ENCODE measurements at places on chromosomes 11 and 22. TPM values are rescaled to one million over a fixed set of nuclear protein-coding genes. Genes with fewer than 3 reads are reported as not detected.

The KRTAP5-11 gene
- total RNA-seq = not detected

The PRR33 gene
- not detected for total RNA-seq

The USP2 gene
- total RNA-seq = 0.33 TPM

The ZBTB16 gene
- total RNA-seq = under 0.01 TPM

The APOBEC3A gene
- total RNA-seq = not detected

The BTG4 gene
- not detected for total RNA-seq

The ART1 gene
- not detected for total RNA-seq

The OR51I1 gene
- total RNA-seq = not detected

The DGAT2 gene
- total RNA-seq = 2.3 TPM

The IGSF22 gene
- total RNA-seq = not detected

The BRSK2 gene
- total RNA-seq = 0.46 TPM

The MS4A6A gene
- total RNA-seq = not detected

The OR6T1 gene
- not detected for total RNA-seq

The IGLL1 gene
- total RNA-seq = not detected

The IRAG1 gene
- total RNA-seq = 69.0 TPM

The PATE2 gene
- total RNA-seq = 0.20 TPM

The BAIAP2L2 gene
- total RNA-seq = 0.39 TPM

The SAA1 gene
- total RNA-seq = not detected

The FGF19 gene
- not detected for total RNA-seq

The CDC42EP2 gene
- 15.8 TPM for total RNA-seq

The TRIM49B gene
- not detected for total RNA-seq

The CCDC87 gene
- total RNA-seq = 0.56 TPM

The HBE1 gene
- total RNA-seq = not detected

The CSRP3 gene
- not detected for total RNA-seq

The FAT3 gene
- total RNA-seq = 1.1 TPM

The NARS2 gene
- total RNA-seq = 11.2 TPM

The NECTIN1 gene
- total RNA-seq = 4.5 TPM

The ARHGAP32 gene
- 11.7 TPM for total RNA-seq

The APOL3 gene
- total RNA-seq = 27.1 TPM

The TRPC6 gene
- 0.89 TPM for total RNA-seq

The LRRN4CL gene
- total RNA-seq = 4.9 TPM

The A4GALT gene
- total RNA-seq = 41.2 TPM

The LDHAL6A gene
- not detected for total RNA-seq

The NEFH gene
- 0.53 TPM for total RNA-seq

The CDC42EP1 gene
- 28.5 TPM for total RNA-seq

The GGTLC3 gene
- total RNA-seq = not detected

The LRRC75B gene
- total RNA-seq = 5.2 TPM

The LUZP2 gene
- total RNA-seq = 0.07 TPM

The ZMAT5 gene
- 13.3 TPM for total RNA-seq

The MGAT3 gene
- total RNA-seq = 1.3 TPM

The RFPL3 gene
- not detected for total RNA-seq

The APOA4 gene
- total RNA-seq = not detected

The HARBI1 gene
- 4.6 TPM for total RNA-seq

The OR4S1 gene
- not detected for total RNA-seq

The SNX19 gene
- total RNA-seq = 108 TPM

The ANKK1 gene
- total RNA-seq = not detected

The KCNJ1 gene
- not detected for total RNA-seq

The NCR3LG1 gene
- total RNA-seq = 8.4 TPM

The MAJIN gene
- total RNA-seq = not detected
